ENCODE measurements at places on chromosomes 2 and 18.

DNA sequence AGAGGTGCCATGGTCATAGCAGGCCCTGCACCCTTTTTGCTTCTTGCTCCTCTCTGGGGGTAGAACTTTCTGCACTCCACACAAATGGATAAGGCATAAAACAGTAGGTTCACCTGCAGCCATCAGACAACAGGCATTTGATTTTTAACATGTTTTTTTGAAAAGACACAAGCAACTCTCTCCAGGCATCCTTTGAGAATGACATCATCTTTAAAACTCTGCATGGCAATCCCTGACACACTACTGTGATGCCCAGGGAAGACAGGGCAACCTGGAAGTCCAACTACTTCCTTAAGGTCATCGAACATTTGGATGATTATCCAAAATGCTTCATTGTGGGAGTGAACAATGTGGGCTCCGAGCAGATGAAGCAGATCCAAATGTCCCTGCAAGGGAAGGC is 82.8 kb downstream of the SKA1 start:
- no peak for DNase-seq

DNA sequence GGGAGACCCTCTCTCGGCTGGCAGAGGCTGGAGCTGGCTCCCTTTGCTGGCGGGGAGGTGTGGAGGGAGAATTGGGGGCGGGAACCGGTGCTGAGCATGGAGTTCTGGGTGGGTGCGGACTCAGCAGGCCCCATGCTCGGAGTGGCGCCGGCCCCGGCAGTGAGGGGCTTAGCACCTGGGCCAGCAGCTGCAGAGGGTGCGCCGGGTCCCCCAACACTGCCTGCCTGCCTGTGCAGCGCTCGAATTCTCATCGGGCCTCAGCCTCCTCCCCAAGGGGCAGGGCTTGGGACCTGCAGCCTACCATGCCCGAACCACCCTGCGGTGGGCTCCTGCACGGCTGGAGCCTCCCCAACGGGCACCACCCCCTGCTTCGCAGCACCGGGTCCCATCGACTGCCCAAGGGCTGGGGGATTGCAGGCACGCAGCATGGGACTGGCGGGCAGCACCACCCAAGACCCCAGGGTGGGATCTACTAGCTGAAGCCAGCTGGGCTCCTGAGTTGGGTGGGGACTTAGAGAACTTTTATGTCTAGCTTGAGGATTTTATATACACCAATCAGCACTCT is 129.8 kb downstream of the LRRC30 start:
- no peak for DNase-seq

GRCh38 chr2:67130531-67131256 is 266.4 kb upstream of the ETAA1 start:
- DNase-seq = no peak

DNA sequence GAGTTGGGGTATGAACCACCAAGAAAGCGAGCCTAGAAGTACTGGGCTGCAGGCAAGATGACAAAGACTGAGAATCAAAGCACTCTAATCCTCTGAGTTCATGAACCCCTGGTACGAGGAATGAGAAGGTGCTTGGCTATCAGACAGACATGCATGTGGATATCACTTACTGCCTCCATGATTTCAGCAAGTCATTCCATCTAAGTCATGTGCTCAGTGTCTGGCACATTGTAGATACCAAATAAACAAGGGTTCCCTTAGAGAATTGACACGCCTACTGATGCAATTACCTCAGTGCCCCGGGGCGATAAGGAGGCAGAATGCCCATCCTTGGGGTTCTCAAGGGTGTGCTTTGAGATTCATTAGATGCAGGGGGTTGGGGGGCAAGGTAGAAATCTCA is 125.6 kb upstream of the PKDCC start:
- DNase-seq = no peak

GRCh38 chr2:188787658-188788240 is 186.4 kb upstream of the COL3A1 start:
- DNase-seq = no peak

DNA sequence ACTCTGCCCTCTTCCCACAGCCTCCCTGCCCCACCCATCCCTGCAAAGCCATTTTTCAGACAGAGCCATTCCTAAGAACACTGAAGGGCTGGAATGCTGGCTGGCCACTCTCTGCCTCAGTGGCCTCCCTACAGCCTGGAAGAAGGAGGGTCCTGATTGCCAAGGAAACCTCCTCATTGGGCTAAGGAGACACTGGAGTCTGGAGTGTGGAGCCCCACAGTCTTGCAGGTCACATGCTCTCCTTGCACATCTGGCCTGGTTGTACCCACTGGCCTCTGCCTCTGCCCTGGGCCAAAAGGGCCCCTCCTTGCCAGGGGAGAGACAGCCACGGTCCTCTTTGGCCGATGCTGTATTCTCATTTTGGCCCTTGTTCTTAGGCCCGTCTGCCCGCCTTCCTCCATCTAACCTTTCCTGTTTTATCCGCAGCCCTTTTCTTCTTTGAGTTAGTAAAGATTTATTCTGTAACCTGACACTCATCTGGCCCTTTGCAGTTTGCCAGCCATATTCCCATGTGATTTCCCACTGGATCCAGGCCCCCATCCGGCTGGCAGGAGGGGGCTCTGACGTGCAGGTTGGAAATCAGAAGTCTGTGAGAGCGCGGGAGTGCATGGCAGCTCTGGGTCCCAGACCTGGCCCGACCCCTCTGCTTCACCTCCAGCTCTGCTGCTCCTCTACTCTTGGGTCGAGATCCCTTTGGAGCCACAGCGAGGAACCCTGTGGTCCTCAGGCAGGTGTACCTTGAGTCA is 11.0 kb upstream of the CATIP start:
- DNase-seq = no peak

DNA sequence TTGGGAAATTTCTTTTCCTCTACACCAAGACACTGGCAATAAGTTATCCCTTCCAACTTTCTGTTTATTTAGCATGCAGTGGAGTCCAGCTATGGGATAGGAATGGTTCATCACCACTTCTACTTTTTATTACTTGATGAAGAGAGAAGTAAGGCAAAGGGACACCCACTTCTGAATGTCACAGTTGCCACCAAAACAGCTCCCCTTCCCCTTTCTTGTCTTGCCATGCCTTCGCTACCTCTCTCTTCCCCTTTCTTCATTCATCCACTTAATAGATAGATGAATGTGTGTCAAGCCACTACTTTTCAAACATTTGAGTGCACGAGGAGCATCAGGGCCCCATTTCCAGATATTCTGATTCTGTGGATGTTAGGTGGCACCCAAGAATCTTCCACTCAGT is 59.6 kb downstream of the KCTD18 start:
- DNase-seq = no peak

GRCh38 chr2:150663143-150663542 is 175.7 kb upstream of the RND3 start:
- no peak for DNase-seq

DNA sequence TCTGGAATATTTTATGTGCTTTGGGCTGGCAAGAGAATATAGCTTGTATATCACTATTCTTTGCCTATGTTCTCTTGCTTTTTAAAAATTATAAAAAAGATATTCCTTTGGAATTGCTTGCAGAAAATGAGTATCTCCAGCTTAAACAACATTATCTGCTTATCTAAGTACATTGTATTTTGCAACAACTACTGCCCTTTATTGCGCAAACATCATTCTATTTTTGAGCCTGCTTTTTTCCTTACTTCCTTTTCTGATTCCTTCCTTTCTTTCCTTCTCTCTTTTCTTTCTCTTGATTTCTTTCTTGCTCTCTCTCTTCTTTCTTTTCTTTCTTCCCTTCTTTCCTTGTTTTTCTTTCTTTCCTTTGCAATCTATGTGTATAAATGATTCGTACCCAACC is 74.0 kb downstream of the UNC80 start:
- no peak for DNase-seq

GRCh38 chr18:7844418-7844817 is 277.3 kb downstream of the PTPRM start:
- DNase-seq = no peak

GRCh38 chr2:23519334-23519651 is 134.3 kb downstream of the KLHL29 start:
- no peak for DNase-seq

DNA sequence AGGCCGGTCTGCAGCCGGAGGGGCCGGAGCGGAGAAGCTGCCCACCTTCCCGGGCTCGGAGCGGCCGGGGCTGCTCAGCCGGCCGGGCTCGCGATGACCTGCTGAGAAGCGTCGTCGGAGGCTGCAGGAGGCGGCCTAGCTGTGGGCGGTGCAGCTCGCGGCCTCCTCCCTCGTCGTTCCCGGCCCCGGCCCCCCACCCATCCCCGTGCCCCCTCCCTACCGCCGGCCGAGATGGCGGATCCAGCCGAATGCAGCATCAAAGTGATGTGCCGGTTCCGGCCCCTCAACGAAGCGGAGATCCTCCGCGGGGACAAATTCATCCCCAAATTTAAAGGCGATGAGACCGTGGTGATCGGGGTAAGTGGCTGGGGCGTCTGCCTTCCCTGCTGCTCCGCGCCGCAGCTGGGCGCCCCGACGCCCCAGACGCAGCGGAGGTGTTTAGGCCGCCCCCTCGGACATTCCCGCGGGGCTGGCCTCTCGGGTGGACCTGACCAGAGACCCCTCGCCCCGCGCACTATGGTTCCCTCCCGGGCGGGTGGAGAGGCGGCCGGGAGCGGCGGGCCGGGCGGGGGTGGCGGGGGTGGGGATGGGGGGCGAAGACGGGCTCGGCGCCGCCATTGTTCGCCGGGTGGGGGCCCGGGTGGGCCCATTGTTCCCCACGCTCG is 492 bp downstream of the KIF5C start:
- no peak for DNase-seq

DNA sequence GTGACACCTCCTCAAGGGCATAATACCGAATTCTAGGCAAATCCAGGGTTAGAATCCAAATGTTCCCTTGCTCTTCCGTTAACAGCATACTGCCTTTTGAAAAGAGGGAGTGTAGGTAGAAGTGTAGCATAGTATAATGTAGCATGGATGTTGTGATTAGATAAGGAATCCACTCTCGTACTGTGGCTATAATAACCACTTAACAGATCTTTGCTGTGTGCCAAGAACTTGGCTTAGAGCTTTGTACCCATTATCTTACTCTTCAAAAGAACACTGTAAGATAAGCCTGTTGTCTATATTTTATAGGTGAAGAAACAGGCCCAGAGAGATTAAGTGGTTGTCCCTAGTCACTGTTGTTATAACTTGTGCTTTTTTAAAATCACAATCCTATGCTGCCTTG is 24.2 kb downstream of the WDR75 start:
- DNase-seq = no peak

- no peak for DNase-seq
Measured at GRCh38 chr18:72410399-72410798, 133.7 kb downstream of the CBLN2 start.

- no peak for DNase-seq
Measured at GRCh38 chr18:23529604-23530003, 26.3 kb downstream of the RMC1 start.

- DNase-seq = no peak
Measured at GRCh38 chr18:6158958-6159357, 255.8 kb downstream of the L3MBTL4 start.
